NCI-H510A (cell line): ENCODE measurements at places on chromosomes 3 and 15.

DNA sequence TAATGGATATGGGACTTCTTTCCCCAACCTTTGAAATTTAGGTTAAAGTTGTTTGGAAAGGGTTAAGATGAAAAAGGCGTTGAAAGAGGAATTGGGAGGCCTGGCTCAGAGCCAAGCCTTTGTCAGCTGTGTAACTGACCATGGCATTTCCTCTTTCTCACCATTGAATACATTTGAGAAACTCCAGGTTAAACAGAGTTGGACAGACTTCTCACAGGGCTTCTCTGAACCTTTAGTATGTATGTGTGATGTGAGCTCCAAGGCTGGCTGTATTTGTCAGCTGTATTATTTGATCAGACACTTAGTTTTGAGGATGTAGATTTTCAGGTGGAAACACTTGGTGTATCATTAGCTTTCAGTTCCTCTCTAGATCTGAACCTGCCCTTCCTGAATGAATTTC lies 136.4 kb upstream of the GOLGA6L4 start:
- DNase-seq = no peak

GRCh38 chr3:194950906-194951628 lies 265.4 kb downstream of the FAM43A start:
- DNase-seq = no peak

- DNase-seq = peak; percentile 58
These were observed 259.9 kb upstream of the ATP11B start for GRCh38 chr3:182533394-182533793.

- no peak for DNase-seq
These were observed 96.3 kb upstream of the BCL6 start for GRCh38 chr3:187841560-187841959.

- no peak for DNase-seq
These were observed 268.0 kb upstream of the ARHGEF26 start for GRCh38 chr3:153853163-153853562.

- no peak for DNase-seq
These were observed 120.1 kb upstream of the NMNAT3 start for GRCh38 chr3:139797724-139798343.

DNA sequence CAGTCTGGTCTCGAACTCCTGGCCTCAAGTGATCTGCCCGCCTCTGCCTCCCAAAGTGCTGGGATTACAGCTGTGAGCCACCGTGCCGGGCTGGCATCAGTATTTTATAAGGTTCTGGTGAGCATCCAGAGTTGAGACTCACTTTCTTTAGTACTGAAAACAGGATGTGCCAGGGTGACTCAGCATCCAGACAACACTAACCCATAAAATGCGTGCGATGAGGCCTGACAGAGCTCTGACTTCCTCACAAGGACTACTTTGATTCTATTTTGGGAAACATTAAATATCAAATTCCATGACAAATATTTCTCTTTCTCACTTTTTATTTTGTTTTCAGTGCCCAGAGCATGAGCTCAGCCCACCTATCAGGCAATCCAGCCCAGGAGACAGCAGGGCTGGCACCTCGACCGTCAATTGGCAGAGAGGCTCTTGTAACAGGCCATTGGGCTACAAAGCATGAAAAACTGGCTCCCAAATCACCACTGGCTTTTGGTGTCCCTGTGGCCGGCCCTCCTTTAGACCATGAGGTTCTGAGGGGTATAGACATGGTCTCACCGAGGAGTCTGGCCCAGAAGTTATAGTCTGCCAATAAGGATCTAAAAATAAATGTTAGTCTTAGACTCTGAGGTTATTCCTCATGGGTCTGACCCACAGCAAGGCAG lies 75.0 kb downstream of the FEM1B start:
- no peak for DNase-seq

DNA sequence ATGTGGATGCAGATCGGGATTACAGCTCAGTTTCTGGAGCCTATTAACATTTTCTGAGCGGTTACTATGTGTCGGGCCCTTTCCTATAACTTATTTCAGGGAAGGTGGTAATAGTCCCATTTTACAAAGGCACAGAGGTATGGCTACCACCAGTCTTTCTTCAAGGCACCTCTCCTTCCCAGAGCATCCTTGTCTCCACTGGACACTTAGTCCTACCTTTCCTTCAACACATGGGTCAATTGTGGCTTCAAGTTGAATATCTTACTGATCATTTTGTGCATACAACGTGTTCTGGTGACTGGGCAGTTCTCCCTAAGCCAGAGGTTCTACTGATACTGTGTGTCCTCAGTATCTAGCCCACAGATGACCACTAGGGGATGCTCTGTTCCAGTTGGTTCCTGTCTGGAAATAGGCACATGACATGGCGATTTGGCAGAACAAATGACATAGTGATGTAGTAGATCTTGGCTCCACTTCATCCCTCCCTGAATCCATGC lies 60.7 kb upstream of the CMTM8 start:
- peak; percentile 32 for DNase-seq
